Stimulated activated CD8-positive, alpha-beta memory T cell treated with anti-CD3 and anti-CD28 coated beads, Interleukin-7, amount 100 ng/mL, for 48 hours (primary cell): ENCODE measurements at places on chromosomes 5 and 9.

DNA sequence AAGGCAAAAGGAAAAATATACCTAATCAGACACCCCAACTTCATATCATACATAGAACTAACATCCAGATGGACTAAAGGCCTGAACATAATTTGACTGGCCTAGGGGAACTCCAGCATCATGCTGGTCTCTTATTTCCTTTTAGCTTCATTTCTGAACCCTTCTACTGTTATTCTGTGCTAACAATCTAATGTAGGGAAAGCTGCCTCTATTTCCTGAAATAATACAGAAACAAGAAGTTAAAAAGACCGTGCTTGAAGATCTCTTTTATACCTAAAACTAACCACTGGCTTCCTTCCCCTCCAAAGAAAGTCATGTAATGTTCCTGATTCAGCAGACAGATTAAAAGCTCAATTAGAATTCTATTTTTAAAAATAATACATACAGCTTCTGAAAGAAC lies 36.7 kb downstream of the LPAR1 start:
- no peak for DNase-seq

DNA sequence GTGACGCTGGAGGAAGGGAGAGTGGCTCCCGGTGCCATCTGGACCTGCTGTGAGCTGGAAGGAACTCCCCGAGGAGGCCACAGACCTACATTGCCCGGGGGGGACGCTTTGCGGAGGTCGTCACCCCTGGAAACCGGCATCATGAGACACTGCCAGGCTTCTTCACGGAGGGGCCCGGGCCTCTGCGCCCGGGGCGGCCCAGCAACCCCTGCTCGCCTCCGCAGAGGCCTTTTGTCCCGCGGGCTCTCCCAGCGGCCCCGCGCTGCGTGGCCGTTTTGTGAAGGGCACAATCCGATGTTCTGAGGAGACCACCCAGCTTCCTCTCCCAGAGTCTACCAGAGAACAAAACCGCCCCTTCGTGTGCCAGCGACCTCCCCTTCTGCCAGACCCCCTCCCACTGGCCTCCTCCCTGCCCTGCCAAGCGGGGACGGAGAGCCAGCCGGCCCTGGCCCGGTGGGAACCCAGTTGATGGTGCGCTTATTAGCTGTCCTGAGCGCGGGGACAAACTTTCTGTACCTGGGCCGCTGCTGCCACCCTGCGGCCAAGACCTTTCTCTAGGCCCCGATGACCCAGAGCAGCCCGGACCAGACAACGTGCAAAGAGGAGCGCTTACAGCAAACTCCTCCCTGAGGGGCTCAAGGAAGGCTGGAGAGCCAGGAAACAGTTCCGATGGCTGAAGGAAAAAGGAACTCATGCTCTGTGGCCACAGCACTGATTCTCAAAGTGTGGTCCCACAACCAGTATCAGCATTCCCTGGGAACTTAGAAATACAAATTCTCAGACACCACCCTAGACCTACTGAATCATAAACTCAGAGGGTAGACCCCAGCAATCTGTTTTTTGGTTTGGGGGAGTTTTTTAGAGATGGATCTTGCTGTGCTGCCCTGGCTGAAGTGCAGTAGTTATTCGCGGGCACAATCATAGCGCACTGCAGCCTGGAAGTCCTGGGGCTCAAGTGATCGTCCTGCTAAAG lies 86.7 kb downstream of the SLC1A3 start:
- DNase-seq: peak; percentile 25

DNA sequence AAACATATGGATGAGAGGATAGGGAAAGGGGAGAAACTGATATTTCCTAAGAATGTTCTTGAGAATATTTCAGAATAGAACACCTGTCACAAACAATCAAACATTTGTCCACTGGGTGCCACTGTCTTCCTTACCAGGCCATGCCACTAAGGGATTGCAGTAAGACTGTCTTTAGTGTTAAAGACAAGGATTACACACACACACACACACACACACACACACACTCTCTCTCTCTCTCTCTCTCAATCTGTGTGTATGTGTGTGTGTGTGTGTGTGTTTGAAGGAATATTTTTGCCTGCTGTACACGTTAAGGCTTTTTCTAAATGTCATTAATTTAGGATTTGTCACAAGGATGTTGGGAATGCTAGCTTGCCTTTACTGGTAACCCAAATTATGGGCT lies 54.4 kb downstream of the CCDC192 start:
- no peak for DNase-seq

DNA sequence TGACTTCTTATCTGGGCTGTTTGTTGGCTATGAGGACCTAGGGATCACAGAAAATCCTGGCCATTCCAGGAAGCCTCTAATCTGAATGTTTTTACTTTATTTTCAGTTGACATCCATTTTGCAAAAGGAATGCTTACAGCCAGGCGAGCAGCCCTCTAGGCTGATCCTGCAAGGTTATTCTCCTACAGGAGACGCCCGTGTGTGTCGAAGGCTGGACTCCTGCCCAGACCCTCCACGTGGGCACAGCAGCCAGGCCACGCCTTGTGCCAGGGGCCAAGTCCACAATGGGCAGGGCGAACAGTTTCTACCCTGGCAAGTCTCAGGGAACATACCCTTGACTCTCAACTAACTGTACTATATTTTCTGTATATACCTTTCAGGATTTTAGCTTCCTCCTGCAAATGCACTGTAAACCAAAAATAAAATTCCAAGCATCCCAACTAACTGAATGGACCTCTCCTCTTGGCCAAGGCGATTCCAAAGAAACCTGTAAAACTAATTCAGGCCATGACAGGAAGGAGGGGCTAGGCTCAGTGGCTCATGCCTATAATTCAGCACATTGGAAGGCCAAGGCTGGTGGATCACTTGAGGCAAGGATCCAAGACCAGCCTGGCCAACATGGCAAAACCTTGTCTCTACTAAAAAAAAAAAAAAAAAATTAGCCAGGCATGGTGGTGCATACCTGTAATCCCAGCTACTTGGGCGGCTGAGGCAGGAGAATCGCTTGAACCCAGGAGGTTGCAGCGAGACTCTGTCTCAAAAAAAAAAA lies 5.7 kb downstream of the CMBL start:
- no peak for DNase-seq

GRCh38 chr5:136332223-136333015 lies 32.9 kb downstream of the TRPC7 start:
- no peak for DNase-seq

DNA sequence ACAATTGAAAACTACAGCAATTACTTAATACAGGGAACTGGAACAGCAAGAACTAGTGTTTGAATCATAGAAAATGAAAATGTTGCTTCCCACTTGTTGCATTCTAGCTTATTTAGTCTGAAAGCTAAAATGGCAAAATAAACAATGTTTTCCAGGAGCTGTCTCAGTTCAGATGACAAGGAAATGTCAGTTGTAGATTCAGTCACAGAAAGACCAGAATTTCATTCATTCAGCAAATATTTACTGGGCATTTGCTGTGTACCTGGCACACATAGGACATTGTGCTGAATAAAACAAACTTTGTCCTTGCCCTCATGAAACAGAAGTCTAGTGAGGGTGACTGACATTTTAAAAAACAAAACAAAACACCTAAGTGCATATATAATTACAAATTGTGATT lies 41.5 kb downstream of the GCNT4 start:
- DNase-seq: no peak

GRCh38 chr5:74055486-74056106 lies 429.6 kb downstream of the ARHGEF28 start:
- no peak for DNase-seq

- DNase-seq: no peak
Measured at GRCh38 chr9:69645488-69645887, 26.7 kb downstream of the APBA1 start.

DNA sequence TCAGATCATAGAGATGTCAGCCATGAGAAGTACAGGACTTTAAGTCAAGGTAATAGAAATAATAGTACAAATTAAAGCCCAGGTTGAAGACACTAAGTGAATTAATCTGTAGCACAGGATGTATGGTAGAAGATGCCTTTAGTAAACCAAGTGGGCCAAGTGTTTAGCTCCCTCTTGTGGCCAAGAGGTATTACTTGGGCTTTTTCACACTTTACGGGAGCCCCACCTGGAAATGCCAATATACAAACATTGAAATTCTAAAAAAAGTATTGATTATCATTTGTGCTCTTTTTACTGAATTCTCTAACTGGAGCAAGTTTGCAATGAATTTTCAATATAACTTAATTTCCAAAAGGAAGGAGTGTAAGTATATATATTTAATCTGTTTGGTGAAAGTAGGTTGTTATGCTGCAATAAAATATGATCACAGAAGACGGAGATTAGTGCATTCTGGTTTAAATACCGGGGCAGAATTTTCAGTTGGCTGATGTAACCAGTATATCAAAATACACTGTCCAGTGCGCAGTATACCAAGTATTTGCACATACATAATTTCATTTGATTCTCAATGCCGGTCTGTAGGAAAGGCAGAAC lies 84.7 kb downstream of the PARP8 start:
- DNase-seq: peak; percentile 9

GRCh38 chr9:107932601-107933000 lies 443.0 kb upstream of the KLF4 start:
- DNase-seq: no peak

DNA sequence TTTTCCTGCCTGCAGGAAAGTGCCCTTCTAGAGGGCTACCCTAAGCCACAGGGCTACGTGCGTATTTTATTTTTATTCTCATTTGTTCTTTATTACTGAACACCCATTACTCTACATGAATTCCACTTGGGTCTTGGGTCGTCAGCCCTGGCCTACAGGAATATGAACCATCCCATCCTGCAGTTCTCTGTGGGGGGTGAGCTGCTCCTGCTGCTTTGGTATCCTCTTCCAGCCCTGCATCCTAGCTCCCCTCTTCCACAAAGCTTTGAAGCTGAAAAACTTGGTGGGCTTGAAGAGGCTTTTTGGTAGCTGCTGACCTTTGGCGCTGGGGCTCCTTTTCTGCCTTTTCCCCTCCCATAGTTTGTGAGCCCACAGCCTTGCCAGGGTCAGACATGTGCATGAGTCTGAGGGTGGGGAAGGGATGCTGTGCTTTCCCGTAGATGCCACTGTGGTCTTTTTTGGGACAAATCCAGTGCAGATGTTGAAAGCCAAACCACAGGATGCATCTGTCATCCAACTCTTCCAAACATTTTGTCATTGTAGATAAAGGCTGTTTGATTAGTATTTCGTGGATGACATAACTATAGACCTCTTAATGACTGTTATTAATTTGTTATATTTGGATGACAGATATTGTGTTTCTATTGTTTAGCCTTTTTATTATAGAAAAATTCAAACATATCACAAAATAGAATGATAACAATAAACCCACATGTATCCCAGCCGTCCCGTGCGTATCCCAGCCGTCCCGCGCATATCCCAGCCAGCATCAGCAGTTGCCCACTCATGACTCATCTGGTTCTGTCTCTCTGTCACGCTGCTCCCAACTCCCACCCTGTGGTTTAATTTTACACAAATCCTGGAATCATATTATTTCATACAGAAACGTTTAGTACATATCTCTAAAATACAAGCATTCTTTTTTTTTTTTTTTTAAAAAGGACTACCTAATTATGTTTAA lies 43.9 kb downstream of the SLC46A2 start:
- no peak for DNase-seq

- DNase-seq: no peak
Measured at GRCh38 chr9:125497906-125498305, 209.1 kb downstream of the MAPKAP1 start.

- DNase-seq: no peak
Measured at GRCh38 chr5:28190011-28190410, 1151.6 kb upstream of the CDH9 start.

DNA sequence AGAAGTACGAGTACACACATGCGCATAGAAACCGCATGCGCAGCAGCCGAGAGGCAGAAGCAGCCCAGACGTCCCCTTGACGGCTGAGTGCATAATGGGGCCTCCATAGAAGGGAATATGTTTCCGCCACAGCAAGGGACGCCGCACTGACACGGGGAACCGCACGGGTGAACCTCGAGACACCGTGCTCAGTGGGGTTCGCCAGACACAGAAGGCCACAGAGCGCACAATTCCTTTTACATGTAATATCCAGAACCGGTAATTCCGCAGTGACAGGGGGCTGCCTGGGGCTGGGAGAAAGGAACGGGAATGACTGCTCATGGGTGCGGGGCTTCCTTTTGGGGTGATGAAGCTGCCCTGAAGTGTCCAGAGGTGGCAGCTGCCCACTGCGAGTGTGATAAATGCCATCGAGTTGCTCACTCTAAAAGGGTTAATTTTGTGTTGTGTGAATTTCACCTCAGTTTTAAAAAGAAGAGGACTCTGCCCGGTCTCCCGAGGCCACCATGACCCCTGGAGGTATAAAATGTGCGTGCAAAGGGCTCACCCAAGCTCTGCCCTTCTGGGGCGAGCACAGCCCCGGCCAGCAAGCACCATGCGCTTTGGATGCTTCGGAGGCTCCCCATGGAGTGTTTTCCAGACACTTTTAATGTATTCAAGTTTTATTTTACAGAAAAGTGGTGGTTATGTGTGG lies 29.7 kb downstream of the MRPL36 start:
- no peak for DNase-seq

GRCh38 chr5:72007336-72008111 lies 99.8 kb upstream of the MAP1B start:
- no peak for DNase-seq

DNA sequence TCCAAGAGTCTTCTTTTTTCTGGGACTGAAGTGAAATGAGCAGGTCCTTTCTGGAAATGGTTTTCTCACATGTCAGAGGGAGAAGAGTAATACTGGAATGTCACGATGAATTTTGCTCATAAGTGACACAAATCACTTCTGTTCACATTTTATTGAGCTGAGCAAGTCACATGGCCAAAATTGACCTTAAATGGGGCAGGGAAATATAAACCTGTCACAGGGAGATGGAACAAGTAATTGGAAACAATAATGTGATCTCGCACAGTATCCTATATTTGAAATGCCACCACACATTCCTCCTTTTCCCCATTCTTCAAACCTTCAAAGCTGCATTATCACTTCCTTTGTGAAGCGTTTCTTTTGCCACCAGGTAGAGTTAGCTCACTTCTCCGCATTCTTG lies 25.2 kb upstream of the LIFR start:
- DNase-seq: no peak

DNA sequence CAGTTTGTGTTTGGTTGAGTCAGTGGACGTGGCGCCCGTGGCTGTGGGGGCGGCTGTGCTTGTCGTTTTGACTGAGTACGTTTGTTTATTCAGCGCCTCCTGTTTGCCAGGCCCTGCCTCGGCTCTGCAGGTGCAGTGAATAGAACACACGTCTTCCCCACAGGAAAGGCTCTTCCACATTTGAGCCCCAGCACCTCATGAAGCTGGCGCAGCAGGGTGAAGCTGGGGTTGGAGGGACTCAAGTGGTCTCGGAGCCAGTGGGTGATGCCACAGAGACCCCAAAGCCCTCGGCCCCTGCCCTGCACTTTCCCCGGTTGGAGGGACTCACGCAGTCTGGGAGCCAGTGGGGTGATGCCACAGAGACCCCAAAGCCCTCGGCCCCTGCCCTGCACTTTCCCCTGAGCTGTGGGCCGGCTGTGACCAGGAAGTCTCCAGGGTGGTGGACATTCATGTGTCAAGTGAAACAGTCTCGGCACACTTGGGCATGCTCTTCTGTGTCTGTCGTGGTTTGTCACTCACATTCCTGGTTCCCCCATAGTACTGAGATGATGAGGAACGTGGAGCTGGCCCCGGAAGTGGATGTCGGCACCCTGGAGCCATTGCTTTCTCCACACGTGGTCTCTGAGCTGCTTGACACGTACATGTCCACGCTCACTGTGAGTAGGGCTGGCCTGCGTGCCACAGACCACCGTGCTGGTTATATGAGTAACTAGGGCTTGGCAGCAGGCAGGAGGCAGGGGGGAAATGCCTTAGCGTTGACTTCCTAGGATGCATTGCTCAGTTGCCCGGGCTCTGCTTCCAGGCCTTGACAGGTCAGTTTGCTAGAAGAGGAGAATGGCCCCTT lies 13.6 kb downstream of the EXOC3 start:
- no peak for DNase-seq
